ENCODE measurements at places on chromosomes 1 and 21.

DNA sequence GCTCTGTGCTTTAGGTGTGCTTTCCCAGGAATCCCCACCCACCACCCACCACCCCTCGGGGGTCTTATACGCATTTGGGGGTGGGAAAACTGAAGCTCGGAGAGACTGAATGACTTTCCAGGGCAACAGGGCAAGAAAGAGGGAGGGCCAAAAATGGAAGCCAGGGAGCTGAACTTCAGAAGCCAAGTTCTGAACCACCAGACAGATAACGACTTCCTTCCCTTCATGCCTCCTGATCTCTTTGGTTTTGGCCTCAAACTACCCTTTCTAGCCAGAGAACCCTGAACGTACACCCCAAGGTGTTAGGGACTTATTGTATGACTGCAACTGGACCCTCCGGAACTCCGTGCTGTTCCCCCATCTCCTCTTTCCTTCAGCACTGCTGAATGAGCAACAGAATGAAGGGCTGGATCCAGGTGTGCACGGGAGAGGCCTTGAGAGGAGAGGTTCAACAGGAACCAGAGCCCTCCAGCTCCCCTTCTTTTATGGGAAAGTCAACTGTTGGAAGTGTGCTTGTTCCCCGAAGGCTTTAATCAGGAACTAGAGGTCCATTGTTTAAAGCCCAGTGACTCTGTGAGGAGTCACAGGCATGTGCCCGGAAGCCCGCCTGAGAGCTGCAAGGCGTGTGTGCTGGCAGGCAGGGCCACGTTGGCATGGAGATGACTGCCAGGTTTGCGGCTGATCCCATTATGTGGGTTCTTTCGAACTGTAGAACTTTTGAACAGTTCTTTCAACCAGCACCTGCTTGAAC is 3.1 kb downstream of the BACE2 start:
- no peak for DNase-seq

DNA sequence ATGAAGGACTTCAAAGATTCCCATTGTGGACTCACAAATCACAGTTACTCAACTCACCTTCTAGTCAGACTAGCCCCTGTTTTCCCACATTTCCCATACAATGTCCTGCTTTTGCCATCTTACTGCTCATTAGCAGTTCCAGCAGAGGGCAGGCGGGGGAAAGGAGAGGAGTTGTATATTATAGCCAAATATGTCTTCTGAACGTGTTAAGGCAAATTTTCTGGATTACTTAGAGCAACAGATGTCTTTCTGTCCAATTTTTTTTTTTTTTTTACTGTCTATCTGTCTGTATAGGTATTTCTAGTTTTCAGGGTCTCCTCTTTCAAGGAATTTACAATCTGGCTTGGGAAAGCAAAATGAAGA is 29.9 kb upstream of the DDAH1 start:
- DNase-seq = no peak

- DNase-seq = no peak
Measured at GRCh38 chr21:46061950-46062349, 36.0 kb upstream of the COL6A2 start.

DNA sequence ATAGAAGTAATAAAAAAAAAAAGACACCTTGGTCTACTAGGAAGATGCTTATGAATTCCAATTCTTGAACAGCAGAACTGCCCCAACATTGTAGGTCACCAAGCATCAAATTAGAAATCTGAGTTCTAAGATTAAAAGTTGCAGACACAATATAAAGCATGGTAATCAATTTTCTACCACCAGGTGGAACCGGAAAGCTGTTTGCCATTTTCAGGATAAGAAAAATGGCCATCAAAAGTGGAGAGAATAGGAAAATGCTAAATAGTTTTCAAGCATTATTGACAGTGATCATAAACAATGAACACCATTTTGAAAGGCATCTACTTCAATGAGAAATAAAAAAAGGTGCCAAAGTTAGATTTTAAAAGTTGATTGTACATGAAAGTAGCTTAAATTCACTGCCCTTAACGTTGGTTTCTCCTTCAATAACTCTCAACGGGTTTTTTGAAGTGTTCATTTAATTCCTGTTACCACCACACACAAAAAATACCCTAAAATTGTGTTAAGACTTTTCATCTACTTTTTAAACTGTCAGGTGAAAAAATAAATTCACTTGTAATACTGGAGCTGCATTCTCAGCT is 252.9 kb downstream of the KCNT2 start:
- no peak for DNase-seq

DNA sequence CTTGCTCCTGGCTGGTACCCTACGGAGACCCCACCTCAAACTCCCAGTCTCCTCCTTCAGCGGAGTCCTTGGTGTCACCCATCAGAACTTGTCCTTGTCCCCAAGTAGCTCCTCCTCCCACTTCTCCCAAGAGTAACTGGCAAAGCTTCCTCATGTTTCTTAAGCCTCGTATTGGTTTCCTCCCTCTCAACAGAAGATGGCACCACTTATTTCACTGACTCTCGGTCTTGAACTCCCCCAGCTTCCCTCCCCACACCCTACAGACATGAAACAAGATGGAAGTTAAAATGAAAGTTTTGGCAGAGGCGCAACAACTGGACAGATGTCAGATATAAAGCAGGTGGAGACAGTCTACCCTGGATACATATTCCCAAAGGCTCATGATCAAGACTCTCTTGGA is 13.4 kb downstream of the RAB7B start:
- no peak for DNase-seq

Measured in CD8-positive, alpha-beta T cell (primary cell).